ENCODE measurements at places on chromosomes 3 and 15.

- DNase-seq = no peak
Measured at GRCh38 chr3:56810577-56811545, 9.1 kb upstream of the ARHGEF3 start.

DNA sequence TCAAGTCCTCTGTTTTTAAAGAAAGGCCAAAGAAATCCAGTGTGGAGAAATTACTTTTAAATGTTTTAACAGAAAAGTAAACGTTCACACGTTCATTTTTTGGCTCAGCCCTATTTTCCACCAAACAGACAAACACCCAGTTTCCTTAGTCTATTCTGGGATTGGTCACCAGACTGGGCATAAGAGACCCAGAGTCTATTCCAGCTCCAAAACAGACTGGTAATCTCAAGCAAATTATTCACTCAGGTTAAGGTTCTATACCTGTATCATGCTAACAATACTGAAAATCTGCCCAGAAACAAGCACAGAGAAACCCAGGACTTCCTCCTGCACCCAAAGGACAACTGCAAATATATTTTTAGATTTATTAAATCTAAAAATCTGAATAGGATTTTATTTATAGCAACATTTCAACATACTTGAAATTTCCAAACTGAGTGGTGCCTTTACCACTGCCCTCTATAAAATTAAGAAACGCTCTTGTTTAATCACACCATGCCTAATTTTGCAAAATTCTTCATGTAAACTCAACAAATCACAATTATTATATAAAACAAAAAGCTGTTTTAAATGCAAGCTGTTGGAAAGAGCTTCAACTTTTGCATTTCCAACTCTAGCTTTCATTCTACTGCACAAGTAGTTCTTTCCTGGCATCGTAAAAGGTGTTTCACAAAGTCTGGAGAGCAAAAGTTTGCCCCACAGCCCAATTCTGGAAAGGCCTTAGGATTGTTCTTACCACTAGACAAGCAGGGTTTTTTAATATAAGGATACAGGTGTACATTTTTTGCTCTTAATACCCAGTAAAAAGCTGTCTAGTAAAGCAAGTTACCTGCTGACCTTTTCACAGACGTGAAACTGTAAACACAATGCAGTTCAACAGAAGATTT is 18.7 kb downstream of the ZNF148 start:
- DNase-seq = no peak

GRCh38 chr3:22199095-22199494 is 448.1 kb upstream of the ZNF385D start:
- no peak for DNase-seq

GRCh38 chr3:8730656-8731055 is 2.9 kb upstream of the CAV3 start:
- DNase-seq = no peak

DNA sequence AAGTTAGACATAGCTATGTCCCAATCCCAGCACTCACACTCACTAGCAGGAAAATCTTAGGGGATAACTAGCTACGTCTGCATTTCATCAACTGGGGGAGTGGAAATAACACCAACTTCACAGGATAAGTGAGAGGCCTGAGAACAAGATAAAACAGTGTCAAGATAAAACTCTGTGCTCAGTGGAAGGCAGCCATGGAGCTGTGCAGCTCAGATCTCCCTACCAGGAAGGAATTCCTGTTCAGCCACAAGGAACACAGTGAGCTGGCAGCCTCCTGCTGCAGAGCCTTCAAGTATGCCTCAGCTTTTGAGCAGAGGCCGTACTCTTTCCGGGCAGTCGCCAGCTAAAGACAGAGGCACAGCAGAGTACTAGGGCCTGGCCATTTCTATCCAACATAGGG is 115.8 kb upstream of the TOPAZ1 start:
- DNase-seq = peak; percentile 51

- DNase-seq = no peak
Measured at GRCh38 chr3:128844502-128844901, 34.9 kb upstream of the ACAD9 start.

DNA sequence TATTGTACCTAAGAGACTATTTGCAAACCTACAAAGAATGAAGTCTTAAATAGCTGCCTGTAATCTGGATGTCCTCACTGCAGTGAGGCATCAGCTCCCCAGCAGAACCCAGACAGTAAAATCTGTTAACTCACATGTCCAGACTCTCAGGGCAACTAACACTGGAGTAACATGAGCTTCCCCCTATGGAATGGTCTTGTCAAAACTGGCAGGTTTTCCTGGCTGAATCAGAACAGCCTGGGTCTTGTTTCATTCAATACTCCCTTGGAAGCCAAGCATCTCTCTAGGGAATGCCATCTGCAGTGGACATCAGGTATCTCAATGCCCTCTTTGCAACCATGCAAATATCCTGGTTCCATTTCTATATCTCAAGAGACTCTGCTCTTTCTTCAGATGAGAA is 24.4 kb downstream of the PTPN9 start:
- DNase-seq = peak; percentile 28

GRCh38 chr3:15040844-15041243 is 24.3 kb downstream of the MRPS25 start:
- no peak for DNase-seq

All from AG20443 (cell line).